Osteoblast (primary cell): ENCODE measurements at places on chromosomes 1 and 21. TPM values are rescaled to one million over a fixed set of nuclear protein-coding genes. Genes with fewer than 3 reads are reported as not detected.

The DMRTA2 gene
- under 0.01 TPM in 1 of 2 replicates, not detected in the other for total RNA-seq

The CBR3 gene
- total RNA-seq, result 17.4 and 22.7 TPM in 2 replicates

The GADD45A gene
- 48.0 and 48.9 TPM in 2 replicates for total RNA-seq

DNA sequence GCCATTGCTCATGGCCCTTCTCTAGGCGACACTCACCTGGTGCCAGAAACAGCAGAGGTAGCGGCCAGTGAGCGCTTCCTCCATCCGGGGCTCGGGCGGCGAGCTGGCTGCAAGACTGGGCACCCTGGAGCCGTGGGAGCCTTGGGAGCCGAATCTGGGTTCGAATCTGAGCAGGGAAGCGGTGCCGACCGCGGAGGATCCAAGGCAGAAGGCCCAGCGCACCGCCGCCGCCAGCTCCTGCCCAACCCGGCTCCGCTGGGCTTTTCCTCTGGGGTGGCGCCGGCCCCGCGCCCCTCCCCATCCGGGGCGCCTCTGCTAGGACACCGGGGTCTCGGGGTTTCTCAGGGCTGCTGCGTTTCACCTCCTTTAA is 1.7 kb upstream of the PRDM16 start:
- peak; percentile 62 for DNase-seq

DNA sequence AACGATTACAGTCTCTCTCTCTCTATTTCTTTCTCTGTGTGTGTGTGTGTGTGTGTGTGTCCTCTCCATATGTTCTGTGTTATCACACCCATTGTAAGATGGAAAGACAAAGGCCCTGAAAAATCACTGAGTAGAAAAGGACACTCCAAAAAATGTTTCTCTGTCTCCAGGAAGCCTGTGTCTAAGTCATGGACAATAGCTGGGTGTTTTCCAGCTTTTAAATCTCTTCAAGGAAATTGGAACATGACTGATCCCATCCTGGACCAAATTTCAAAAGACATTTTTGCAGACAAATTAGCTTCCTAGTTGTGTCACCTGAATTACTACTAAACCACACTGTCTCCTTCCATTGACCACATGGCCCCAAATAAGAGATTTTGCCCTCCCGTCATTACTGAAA is 31.0 kb upstream of the LMX1A start:
- no peak for DNase-seq

DNA sequence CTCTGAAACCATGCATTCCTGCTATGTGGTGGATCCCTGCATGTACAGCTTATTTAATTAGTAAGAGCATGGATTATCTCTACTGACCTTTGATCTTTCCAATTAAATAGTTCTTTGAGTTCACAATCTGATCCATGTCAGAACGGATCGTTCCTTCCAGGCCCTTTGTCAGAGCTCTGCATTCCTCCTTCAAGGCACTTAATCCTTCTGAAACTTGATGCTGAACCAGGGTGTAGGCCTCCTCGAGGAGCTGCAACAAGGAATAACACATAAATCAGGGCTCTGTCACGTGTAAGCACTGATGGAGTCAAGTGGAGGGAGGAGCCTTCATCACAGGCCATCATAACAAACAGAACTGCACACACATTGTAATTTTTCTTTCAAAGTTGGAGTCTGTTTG is 68.4 kb upstream of the EDEM3 start:
- no peak for DNase-seq

DNA sequence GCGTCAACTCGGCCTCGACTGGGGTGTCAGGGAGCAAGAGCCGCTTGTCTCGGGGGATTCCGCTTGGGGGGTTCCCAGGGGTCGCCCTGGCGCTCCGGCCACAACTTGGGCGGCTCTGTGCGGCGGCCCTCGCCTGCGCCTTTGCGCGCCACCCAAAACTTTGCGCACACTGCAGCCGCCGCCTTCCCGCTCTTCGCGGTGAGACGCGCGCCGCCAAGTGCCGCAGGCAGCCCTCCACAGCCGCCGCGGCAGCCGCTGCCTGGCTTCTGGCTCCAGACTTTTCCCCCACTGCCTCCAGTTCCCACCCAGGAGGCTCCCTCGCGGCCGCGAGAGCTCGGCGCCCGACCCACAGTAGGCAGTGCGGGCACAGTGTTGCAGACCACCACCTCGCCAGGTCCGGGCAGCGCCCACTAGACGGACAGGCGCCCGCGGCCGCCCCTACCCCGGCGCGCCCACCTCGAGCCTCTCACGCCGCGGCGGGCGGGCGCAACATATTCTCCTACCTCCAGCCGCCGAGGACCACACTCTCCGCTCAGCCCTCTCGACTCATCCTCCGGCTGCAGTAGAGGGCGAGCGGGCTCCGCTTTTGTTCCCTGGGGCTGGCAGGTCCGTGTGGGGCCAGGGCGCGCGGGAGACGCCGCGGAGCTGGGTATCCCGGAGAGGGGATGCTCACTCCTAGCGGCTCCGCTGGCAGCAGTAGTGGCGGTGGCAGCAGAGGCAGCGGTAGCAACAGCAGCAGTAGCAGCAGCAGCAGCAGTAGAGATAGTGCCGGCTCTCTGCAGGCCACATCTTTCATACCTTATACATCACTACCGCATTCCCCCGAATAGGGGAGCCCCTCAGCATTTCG is 296.6 kb downstream of the OMA1 start:
- DNase-seq, result peak; percentile 88
